ENCODE measurements at places on chromosomes 7 and 10.

- DNase-seq = no peak
Observed at GRCh38 chr10:44818041-44818649, 93.0 kb upstream of the TMEM72 start.

- no peak for DNase-seq
Observed at GRCh38 chr7:119758254-119758653, 514.7 kb upstream of the KCND2 start.

DNA sequence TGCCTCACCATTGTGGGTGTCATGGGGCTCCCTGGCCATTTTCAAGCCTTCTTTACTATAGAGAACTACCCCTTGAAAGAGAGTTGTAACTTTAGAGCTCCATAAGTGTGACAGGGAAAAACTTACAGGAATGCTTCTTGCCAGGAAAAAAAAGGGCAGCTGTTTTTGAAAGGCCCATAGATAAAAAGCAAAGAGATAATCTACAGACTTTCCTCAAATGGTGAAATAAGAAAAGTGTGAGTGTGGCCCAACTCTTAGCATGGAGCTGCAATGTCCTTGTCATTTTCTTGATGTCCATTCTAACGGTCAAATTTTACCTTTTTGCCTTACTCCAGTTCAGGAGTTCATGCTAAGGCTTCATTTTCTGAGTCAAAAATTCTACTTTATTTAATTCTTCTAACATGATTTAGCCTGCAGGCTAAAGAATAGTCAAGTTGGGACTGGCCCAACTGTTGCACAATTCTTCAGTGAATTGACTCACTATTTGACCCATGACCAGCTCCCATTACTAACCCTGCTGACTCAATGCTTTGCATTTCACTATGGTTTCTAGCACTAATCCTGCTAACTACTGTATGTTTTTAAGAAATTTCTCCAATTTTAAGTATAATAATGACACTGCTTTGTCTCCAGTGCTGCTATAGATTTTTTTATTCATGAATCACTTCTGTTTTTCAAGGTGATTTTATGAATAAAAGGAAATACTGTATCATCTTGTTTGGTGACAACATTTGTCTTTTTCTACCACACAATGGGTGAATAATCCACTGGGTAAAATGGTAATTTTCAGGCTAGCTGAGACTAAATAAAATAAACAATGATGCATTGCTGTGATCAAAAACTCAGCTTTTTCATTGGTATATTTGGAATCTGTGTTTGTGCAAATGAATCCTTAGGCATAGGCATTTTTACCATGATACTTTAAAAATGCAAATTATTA is 41.4 kb upstream of the SGCE start:
- no peak for DNase-seq

- no peak for DNase-seq
Observed at GRCh38 chr10:50557130-50557682, 66.5 kb downstream of the SGMS1 start.

DNA sequence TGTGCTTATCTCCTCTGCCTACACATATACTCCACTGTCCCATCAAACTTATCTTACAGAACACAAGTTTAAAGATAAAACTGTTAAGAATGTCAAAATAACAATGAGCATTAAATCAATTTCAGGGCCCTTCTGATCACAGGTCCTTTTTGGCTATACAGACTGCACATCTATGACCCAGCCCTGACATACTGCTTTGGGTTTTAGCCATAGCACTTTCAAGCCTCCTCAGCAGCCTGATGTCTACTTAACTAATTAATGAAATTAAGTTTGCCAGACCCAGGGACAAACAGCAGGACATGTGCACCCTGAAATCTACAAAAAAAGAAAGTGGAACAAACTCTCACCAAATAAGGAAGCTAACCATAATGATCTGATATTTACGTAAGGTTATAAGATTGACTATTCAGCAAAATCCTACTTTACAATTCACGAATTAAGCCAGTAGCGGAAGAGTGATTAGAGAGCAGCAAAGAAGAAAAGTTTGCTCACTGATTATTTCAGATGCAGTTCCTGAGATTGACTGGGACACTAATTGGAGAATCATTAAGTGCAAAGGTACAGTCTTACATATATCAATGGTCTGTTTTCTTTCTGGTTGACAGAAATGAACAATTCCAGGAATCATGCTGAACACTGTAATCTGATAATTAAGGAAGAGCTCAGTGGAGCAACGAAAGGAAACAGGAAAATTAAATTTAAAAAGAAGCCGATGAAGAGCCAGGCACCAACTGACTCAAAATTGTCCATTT is 669.3 kb upstream of the LRRN3 start:
- no peak for DNase-seq

DNA sequence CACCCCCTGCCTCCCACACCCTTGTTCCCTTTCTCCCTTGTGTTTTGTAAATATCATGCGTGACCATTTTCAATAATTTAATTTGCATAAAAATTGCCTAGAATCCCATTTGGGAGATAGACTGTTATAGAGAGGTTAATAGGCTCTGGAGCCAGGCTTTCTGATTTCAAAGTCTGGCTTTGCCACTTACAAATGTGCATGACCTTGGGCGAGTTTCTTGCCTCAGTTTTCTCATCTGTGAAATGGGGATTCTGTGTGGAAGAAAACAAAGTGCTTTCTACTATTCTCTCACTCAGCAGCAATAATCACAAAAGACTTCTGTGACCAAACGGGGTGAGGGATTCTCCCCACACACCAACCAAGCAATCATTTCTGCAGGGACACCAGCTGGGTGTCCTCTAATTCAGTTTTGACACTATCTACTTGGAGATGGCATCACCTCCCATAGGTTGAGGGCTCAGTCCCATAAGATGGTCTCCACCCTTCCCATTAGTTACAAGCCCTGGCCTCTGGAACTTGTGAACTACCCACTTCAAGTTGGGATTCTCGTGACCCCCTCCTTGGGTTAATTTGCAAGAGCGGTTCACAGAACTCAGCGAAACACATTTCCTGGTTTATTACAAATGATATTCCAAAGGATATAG is 3.5 kb upstream of the ZNF22 start:
- no peak for DNase-seq

DNA sequence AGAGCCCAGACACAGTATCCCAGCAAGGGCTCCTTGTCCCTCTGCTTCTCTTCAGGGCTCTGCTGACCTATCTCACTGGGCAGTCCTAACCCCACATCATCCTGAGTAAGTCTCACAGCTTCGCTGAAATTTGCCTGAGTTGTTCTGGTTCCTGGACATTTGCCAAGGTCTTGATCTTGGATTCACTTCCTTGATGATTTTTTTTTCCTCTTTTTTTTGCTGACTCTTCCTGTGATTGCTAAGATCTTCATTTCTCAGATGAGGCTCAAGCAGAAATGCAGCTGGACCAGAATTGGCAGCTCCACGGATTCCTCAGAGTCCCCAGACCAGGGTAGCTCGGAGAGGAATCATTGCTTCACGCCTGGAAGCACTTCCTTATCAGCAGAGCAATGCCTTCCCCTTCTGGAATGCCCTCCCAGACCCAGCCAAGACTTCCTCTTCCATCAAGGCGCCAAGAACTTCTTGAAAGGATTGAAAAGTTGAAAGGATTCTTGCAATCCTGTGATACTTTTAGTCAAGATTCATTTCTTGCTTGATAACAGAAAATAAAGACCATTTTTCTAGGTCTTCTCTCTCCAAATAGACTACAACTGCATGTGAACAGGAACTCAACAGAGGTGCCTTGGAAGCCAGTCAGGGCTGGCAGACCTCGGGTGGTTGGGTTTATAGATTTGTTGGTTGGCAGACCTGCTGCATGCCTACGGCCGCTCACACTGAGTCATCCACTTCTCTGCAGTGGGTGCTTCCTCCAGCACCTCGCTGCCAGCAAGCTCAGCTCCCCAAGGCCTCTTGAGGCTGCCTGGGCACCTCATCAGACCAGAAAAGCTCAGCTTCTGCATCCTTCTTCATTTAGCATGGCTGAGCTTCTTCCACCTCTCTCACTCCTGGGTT is 8.8 kb upstream of the AFAP1L2 start:
- DNase-seq = no peak

GRCh38 chr10:132115732-132116131 is 50.0 kb downstream of the JAKMIP3 start:
- no peak for DNase-seq

- no peak for DNase-seq
Observed at GRCh38 chr10:71475243-71475871, 78.6 kb downstream of the CDH23 start.

DNA sequence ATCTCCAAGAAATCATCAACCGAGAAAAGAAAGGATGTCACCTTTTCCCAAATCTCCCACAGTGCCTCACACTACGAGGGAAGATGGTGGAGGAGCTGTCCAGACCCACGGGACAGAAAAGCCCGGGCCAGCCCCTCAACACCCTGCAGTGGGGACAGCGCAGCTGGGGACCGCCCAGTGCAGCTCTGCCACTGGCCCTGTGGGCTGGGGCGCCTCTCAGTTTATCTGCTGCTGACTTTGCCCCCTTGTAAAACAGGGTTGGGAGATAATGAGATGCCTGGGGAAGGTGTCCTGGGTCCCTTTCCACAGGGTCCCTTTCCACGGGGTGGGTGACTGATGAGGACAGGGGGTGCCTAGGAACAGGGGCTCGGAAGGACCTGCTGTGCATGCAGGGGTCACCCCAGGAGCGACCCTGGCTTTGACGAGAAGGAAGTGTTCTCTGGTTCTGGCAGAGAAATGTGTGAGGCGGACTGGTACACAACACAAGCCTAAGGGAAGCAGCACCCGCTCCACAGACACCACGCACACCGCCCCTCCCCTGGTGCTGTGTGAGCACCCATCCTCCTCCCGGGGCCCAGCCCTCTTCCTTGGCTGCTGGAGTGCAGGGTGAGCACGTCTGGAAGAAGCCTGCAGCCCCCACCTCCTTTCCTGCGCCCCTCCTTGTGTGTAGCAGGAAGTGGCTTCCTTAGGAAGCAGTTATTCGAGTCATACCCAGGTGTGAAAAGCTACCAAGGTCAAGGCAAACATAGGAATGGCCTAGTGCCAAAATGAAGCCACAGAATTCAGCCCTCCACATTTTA is 339.9 kb downstream of the DNAJB6 start:
- DNase-seq = no peak

DNA sequence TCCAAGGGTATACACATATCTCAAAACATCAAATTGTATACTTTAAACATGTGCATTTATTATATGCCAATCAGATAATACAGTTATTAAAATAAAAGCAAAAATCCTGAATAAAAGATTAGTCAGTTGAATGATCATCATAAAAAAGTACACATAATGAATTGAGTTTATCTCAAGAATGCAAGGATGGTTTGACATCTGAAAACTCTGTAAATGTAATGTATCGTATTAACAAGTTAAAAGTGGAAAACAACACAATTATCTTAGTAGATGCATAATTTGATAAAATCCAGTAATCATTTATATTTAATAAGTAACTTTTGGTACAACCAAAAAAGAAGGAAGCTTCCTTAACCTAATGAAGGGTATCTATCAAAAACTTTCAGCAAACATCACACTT is 86.6 kb downstream of the COL28A1 start:
- no peak for DNase-seq

DNA sequence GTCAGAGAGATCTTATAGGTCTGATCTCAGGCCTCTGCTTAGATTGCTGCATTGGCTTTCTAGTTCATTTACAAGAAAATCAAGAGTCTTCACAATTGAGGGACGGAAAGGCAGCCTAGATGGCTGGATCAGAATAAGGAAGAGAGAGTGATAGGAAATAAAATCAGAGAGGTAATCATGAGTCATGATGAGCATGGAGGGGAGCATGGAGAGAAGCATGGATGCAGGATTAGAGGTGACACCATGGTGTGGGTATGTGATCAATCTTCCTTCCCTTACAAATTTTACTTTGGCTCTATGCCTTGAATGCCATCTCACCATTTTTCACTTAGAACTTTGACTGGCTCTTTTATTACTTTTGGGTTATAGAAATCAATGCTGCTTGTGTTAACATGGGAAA is 1.4 kb downstream of the BCCIP start:
- no peak for DNase-seq

- no peak for DNase-seq
Observed at GRCh38 chr7:102040569-102040968, 223.1 kb downstream of the CUX1 start.

GRCh38 chr10:97179731-97180362 is 5.9 kb downstream of the SLIT1 start:
- peak; percentile 39 for DNase-seq

GRCh38 chr7:31465285-31465684 is 48.6 kb upstream of the ITPRID1 start:
- DNase-seq = no peak

- DNase-seq = no peak
Observed at GRCh38 chr7:151905766-151906165, 28.9 kb upstream of the PRKAG2 start.

GRCh38 chr10:75740541-75740940 is 309.1 kb downstream of the LRMDA start:
- no peak for DNase-seq

Data from posterior cingulate gyrus (tissue), 11 donors.